Ascending aorta (tissue), 2 donors: ENCODE measurements at places on chromosomes 1 and 21.

GRCh38 chr1:233367057-233367803 lies 39.7 kb downstream of the MAP3K21 start:
- DNase-seq = no peak

DNA sequence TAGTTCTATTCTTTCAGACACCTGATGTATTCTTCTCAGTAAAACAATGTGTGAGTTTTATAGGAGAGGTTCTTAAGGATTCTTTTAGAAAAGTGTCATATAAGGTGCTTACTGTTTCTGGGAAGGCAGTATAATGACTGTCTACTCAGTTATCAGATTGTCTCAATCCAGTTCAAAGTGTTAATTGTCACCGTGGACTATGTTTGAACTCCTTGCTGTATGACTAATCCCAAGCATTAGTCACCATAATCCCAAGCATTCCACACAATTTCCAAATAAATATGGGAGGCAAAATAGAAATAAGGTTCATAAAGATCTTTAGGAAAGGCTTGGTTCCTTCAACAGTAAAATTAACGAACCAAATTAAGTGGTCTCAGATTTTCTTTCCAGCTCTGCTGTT lies 342.1 kb upstream of the NR5A2 start:
- DNase-seq = no peak

DNA sequence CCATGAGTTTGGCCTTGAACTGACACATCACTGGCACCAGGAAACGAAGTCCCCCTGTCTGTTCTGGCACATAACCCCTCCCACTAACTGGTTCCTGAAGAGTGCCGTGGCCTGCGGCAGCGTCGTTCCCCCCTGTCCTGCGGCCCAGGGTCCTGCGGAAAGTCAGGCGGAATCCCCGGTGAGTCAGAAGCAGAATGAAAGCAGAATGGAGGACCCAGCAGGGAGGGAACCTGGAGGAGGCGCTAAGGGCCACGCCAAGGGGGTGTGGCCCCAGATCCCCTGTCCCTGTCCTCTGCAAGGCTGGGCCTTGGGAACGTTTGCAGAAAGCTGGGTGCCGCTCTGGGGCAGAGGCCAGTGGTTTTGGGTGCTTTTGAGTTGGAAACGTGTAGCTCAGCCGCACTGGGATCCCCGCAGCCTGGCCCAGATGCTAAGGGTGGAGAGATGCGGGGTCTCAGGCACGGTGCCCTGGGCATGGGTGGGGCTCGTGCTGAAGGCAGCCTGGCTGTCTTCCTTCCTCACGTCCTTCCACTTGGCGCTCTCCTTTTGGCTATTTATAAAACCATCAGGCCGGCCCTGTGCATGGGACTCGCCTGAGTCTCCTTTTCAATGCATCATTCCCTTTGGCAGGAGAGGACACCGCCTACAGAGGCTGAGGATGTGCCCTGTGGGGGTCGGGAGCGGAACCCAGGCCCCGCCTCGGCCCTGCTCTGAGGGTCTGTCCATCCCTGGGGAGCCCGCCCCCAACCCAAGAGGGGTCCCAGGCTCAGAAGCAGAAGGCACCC lies 36.2 kb downstream of the TP73 start:
- DNase-seq = no peak

DNA sequence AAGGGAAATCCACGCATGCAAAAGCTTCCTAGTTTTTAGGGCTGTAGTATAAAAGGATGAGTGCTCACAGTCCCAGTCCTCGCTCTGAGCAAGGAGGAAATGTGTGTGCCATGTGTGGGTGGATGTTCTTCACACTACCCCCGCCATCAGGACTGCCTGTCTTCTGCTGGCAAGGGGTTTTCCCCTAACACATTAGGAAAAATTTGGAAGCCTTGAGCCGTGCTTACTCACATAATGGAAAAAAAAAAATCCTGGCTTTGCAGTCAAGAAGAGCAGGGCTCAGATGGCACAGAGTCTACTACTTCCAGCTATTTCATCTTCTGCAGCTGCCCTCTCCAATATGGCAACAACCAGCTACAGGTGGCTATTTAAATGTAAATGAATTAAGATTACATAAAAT lies 363.1 kb downstream of the PLPP3 start:
- DNase-seq = no peak

GRCh38 chr1:12618965-12619791 lies 1.2 kb upstream of the DHRS3 start:
- DNase-seq = peak; percentile 58

DNA sequence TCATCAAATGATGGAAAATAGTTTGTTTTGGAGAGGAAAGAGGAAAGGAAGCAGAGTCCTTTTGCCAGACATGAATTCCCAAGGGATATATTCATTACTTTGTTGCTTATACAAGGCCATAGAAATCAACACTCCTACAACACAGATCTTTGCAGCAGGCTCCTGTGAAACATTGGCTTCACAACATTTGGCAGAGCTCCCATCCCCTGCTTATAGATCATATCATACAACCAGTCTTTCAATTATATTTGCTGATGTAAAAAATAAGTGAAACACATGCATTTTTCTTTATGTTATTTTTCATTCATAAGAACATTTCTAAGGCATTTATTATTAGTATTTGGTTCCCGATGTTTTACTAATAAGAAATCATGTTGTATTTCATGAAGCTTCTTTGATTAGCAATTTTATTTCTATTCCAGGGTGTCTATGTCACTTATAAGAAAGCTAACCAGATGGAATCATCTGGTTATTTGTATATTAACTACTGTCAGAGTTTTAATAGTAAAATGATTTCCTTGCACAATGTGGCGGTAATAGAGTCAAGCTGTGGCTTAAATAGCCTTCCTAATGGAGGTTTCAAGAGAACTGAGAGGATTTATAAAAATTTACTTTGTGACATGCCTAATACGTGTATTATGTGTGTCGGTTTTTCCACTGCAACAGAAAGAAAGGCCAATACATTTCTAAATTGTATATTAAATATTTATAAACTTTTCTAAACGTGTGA lies 470.3 kb upstream of the NCAM2 start:
- no peak for DNase-seq

DNA sequence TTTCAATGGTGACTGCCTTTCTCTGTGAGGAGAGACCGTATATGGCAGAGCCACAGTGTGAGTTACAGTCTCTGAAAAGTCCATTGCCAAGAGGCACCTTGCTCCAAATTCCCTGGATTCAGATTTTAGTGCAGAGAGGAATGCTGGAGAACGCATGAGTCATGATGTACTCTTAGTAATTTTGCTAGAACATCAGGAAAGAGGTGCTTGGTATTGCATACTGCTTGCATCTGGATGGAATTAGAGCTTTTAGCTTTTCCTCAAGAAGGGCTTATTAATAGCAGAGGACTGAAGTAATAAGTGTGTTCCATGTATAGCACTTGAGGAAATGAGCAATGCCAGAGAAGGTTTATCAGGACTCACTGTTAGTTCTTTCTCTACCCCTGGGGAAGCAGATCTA lies 40.5 kb upstream of the AKT3 start:
- DNase-seq = no peak

DNA sequence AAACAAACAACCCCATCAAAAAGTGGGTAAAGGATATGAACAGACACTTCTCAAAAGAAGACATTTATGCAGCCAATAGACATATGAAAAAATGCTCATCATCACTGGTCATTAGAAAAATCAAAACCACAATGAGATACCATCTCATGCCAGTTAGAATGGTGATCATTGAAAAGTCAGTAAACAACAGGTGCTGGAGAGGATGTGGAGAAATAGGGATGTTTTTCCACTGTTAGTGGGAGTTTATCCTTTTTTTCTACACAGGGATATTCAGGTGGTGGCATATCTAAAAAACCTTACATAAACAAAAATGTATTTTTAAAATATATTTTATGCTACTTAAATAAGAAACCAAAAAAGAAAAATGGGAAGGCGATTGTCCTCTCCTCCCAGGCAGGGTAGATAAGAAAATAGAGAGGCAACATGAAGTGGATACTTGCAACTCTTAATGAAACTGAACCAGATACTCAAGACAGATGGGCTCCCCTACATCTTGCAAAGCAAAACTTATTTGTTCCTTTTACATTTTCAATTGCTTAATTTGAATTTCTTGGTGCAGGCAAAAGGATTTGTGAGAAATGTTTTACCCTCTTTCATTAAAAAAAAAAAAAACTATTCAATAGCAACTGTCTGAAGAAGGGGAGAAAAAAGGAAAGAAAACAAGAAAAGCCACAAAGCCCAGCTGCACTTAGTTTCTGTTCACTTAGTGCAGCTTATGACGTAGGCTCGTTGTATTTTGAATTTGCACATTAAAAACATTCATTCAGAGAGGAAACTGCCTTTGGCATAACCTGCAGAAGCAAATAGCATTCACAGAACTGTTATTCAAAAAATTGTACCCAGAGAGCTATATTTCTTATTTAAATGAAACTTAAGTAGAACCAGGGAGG lies 36.9 kb upstream of the RGS1 start:
- no peak for DNase-seq

DNA sequence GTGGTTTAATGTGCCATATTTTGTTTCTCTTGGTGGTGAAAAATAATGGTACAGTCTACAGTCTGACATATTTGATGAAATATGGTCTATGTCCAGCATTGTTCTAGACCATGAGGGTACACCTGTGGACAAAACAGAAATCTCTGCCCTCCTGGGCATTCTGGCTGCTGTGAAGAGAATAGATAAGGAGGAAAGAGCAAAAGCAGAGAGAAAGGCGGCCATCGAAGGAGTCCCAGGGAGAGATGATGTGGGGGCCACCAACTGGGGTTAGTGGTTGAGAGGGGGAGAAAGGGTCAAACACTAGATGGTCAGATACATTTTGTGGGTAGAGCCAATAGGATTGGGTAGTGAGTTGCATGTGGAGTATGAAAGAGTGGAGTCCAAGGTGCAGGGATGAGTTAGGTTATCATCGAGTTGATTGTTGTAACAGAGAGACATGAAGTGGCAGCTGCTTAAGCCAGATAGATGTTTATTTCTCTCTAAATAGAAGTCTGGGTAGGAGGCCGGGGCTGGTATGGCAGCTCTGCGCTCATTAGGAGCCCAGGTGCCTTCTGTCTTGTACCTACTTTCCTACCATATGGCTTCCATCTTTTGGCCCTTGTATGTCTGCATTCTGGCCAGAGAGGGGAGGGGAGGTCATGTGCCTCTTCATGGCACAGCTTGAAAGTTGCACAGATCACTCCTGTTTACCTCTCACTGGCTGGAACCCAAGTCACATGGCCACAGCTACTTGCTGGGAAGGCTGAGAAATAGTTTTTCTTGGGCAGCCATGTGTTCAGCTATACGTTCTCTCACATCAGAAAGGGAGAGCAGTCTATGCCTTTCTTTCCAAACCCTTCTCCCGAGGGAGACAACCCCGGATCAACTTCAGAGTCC lies 13.0 kb downstream of the UBE4B start:
- DNase-seq = no peak

- no peak for DNase-seq
Observed at GRCh38 chr1:229640455-229640854, 14.4 kb downstream of the URB2 start.

- DNase-seq = no peak
Observed at GRCh38 chr1:8871539-8871935, 6.9 kb downstream of the ENO1 start.

DNA sequence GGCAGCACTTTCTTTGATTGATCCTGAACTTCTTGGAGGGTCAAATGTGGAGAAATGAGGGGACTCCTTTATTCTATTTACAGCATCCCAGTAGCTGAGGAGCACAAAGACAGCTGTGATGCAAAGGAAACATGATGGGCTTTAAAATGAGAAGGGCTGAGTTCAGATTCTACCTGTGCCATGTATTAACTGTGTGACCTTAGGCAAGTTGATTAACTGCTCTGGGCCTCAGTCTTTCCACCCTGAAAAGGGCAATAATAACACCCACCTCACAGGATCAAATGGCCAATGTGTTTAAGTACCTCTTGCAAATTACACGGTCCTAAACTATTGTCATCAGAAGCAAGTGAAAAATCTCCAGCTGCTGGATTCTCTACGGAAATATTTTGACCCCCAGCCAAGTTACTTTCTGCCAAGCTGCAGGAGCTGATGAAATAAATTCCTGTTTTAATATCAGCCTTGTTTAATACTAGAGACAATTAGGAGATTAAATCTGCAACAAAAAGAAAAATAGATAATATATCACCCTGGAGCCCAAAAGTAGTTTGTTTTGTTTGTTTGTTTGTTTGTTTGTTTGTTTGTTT lies 15.7 kb downstream of the TMEM81 start:
- DNase-seq = no peak

- no peak for DNase-seq
Observed at GRCh38 chr1:230858918-230859729, 9.2 kb downstream of the C1orf198 start.

DNA sequence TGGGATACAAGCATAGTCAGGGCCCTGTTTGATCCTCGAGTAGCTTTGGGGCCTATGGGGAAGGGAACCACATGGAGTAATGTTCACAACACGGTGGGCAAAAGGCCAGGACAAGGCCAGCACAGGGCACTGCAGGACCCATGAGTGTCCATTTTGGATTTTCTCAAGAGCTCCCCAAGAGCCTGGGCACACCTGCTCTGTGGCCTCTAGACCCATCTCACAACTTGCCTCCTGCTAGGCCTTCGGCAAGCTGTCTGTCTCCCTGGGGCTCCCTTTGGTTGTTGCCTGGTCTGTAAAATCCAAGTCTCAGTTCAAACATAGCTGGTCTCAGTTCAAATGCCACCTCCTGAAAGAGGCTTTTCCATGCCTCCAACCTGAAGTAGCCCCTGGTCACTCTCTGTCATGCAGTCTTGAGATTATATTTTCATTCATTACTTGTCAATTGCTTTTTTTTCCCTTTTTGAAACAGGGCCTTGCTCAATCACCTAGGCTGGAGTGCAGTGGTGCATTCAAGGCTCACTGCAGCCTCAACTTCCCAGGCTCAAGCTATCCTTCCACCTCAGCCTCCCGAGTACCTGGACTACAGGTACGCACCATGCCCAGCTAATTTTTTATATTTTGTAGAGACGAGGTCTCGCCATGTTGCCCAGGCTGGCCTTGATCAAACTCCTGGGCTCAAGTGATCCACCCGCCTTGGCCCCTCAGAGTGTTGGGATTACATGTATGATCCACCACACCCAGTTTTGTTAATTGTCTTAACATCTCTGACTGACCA lies 107.4 kb downstream of the MATN1 start:
- DNase-seq = no peak

GRCh38 chr1:211551638-211552460 lies 27.1 kb downstream of the SLC30A1 start:
- no peak for DNase-seq

- peak; percentile 61 for DNase-seq
Observed at GRCh38 chr1:201562257-201562656, 23.3 kb downstream of the NAV1 start.

DNA sequence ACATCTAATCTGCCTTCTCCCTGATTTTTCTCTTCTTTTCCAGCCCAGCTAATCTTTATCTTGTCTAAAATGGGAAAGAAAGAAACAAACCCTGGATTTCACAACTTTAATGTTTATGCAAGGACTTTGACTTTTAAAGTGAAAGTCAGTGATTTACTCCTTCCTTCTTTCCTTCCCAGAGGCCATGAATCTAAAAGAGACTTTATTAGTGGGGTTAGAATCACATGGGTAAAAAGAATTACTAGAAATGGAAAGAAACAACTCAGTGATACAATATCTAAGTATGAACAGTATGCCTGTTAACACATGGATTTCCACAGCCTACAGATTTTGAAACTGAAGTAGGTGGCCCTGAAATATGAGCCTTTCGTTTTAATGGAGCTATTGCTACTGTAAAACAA lies 59.8 kb upstream of the KCNK2 start:
- DNase-seq = no peak
